ENCODE measurements at places on chromosomes 6 and 20. TPM values are rescaled to one million over a fixed set of nuclear protein-coding genes. Genes with fewer than 3 reads are reported as not detected.

CD24 gene
- polyA plus RNA-seq, result 15.7 TPM

RAB23 gene
- 10.0 TPM for polyA plus RNA-seq

IMPG1 gene
- polyA plus RNA-seq, result not detected

DNA sequence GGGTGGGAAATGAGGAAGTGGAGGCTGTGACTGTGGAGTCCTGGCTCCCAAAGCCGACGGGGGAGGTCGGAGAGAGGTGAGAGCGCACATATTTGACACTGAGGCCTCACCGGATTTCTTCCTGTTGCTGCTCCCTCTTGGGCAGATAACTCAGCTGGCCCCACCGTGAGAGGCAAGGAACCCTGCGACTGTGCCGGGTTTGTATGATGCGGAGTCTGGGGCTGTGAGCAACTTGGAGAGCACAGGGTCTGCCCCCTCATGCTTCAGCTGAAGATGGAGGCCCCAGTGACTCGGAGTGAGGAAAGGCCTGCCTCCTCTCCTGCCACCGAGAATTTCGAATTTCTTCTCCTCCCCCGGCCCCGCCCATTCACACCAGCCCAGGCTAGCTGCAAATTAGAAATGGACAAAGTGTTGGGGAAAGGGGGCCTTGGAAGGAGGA is 160.6 kb downstream of the GRM4 start:
- no peak for DNase-seq

- no peak for DNase-seq
Measured at GRCh38 chr6:119985952-119986736, 636.6 kb upstream of the MAN1A1 start.

- DNase-seq, result no peak
Measured at GRCh38 chr6:127471379-127472255, 12.4 kb upstream of the KIAA0408 start.

- DNase-seq, result peak; percentile 51
Measured at GRCh38 chr6:97282238-97282725, 734 bp downstream of the MMS22L start.

DNA sequence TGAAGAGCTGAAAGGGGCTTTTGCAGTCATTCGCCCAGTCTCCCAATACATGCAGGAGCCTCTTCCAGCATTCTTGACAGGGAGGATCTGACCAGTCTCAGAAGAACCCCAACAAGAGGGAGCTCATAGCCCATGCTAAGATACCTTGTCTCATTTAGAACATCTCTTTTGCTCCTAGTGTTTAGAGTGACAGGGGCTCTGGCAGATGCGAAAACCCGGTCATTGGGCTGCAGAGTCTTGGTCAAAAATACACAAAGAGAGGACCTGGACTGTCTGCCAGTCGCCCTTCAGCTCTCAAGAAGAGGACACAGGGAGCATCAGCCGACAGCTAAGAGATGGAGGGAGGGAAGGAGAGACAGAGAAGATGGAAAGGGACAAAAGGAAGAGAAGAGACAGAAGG is 700 bp downstream of the GUCA1B start:
- no peak for DNase-seq

DNA sequence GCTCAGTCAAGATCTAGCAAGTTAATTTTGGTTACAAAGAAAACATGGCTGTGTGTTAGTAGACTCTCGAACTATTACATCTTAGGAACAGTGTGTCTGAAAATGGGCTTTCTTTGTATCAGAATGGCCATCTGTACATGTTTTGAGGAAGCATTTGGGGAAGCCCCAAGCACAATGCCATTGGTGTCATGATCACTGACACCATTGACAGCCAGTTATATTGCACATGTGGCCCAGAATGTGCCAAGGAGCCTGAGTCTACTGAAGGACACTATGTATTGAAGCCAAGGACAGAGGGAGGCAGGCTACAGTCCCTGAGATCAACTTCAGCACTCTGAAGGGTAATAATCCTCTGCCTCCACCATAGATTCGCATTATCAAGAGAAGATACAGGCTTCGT is 12.6 kb upstream of the FAM50B start:
- no peak for DNase-seq
